ENCODE measurements at places on chromosomes 11 and 22. TPM values are rescaled to one million over a fixed set of nuclear protein-coding genes. Genes with fewer than 3 reads are reported as not detected.

LYVE1 gene
- not detected for total RNA-seq

ALDH3B2 gene
- 0.67 TPM for total RNA-seq

DNA sequence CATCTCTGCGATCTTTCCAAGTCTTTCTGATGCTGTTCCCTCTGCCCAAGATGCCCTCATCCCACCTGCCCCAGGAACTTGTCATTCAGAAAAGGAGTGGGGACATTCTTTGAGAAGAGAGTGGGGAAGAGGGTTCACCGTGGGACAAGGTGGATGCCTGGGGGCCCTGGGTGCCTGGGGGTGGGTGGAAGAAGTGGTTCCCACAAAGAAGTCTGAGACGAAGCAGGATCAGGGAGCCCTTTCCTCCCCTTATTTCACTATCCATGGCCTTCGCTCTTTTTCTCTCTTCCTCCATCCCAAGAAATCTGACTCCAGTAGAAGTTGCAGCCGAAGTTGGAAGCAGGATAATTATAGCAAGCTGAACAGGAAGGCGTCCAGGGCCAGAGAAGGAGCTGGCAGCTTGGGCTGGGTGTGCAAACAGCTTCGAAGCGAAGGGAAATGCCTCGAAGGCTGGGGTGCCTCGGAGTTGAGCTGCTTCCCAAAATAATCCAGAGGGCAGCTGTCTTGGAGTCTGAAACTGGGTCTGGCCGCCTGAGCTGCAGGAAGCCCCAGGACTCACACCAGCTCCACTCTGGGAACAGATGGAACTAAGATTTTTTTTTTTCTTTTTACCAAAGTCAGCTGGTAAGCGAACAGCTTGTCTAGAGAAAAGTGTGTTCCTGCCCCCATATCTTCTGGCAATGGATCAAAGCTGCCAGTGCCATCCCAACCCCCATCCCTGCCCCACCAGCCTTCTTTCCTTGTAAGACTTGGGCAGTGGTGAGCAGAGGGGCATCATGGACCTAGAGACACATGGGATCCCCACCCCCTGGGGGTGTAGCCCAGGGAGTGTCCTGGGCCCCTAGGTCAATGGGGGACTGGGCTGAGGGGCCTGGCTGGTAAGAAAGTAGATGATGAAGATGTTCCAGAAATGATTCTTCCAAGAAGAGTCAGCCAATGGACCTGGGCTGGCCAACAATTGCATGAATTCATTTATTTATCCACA lies 31.5 kb downstream of the PARVG start:
- no peak for DNase-seq

DNA sequence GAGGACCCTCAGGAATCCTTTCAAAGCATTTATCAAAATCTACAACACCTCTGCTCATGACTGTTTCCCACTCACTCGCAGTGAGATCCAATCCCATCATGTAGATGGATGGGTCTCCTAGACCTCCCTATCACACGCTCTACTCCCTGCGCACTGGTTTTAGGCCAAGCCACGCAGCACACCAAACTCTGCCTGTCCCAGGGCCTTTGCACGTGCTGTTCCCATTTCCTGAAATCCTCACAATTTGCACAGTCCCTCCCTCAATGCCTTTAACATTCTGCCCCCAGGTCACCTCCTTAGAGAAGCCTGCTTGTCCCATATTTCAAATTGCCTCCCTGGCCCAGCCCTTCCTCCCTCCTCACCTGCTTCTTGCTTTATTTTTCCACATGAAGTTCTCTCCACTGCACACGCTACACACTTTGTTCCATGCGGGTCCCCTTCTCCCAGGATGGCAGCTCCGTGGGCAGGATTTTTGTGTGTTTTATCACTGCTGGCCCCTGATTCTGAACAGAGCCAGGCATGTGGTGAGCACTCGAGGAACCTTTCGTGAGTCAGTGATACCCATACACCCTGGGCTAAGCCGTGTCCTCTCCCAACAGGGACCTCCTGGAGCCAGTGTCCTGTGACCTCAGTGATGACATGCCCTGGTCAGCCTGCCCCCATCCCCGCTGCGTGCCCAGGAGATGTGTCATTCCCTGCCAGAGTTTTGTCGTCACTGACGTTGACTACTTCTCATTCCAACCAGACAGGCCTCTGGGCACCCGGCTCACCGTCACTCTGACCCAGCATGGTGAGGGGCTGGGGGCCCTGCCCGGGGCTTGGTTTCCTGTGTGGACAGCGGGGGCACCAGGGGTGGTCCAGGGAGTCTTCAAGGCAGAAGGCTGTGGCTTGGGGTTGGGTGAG lies 12.2 kb downstream of the CSF2RB start:
- no peak for DNase-seq

GRCh38 chr11:128946648-128947047 lies 4.0 kb upstream of the TP53AIP1 start:
- DNase-seq, result no peak

- DNase-seq, result no peak
Measured at GRCh38 chr11:1461826-1462697, 24.5 kb downstream of the MOB2 start.

DNA sequence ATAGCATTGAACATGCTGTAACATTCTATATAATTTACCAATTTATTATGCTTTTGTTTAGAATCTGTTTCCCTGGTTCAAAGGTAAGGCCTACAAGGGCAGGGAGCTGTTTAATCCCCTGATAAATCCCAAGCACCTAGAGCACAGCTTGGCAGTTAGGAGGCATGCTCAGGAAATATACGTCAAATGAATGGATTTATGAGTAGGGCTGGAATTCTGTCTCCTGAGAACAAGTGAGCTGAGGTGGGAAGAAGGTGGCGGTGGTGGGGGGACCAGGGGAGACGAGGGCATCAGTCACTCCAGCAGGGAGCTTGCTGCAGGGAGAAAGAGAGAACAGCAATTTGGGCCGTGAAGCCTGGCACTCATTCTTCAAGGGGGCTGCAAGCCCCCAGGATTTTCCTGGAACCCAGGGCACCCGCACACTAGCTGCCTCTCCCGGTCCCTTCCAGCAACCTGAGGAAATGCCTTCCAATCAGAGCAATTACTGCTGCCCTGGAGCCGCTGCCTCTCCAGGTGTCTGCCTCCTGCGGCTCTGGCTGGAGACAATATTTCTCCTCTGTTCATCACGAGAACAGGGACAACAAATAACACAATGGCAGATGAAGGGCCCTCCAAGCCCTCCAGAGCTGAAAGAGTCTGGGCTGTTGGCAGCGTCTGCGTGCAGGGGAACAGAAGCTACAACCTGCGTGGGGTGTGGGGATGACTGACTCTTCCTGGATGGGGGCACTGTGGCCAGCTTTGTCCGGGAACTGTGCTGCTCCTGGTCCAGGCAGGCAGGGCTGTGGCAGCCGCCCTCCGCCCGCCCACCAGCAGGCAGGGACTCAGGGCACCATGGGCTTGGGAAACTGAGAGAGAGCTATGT lies 233.4 kb downstream of the ST3GAL4 start:
- no peak for DNase-seq

- no peak for DNase-seq
Measured at GRCh38 chr11:14347494-14347893, 11.5 kb downstream of the RRAS2 start.

DNA sequence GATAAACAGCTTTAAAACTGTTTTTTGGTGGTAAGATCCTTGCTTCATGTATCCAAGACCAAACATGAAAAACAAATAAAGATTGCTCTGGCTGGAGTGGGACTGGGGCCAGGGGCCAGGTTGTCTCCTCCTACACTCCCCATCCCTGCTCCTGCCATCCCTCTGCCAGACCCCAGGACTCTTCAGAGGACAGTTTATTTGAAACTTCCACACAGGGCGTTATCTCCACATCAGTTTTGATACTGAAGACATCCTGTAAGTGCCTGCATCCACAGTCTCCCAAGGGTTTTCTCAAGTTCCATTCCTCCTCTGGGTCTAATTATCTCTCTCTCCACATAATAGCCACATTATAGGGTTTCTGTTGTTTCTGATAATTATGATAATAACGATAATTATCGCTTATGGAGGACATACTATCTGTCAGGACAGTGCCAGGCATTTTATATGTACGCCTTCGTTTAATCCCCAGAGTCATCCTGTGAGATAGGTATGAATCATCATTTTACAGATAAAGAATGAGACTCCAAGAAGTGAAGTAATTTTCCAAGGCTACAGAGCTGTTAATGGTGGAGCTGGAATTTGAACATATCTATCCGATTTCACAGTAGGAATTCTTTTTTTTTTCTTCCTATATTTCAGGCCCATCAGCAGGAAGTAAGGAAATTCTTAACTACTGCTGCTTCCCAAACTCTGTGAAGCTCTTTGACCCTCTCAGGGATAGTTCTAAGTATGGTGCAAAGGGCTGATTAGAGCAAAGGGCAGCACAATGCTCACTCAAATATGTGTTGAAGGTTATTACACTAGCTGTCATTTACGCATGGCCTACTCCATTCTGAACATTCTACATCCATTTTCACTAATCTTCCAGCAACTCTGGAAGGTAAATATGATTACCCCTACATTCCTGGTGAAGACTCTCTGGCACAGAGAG lies 488.0 kb upstream of the CCDC90B start:
- DNase-seq, result no peak

GRCh38 chr22:20405291-20405930 lies 11.5 kb downstream of the ZNF74 start:
- DNase-seq, result no peak

DNA sequence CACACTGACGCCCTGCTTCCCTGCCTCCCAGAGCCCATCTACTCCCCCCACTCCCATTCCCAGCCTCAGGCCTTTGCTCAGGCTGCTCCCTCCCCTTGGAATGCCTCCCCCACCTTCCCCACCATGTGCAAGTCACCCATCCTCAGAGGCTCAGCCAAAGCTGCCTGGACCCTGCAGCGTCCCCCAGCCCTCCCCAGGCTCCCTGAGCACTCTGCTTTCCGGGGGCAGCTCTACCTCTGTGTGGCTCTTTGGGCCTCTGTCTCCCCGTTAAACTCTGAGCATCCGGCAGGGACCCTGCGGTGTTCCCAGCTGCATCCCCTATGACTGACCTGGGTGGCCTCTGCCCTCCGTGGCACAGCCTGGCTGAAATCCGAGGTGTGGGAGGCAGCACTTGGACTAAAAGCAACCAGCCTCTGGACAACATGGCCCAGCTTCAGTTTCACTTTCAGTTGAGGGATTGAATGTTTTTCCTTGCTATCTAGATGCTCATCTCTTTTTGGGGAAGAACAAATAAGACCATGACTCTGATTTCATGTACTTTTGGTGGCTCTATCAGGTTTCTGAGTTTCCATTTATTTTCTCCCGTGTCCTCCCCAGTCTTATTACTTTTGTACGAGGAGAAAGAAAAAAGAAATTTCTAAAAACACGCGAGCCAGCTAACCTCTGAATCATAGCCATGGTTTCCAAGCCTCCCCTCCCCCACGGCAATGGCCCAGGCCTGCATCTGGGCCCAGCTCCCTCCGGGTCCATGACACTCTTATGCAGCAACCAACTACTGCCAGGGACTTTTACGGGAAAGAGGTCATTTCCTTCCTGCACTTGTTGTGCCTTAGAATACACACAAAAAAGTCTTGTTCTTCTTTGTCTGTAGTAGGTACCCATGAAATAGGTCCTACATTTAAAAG lies 3.8 kb downstream of the APOL3 start:
- no peak for DNase-seq

DNA sequence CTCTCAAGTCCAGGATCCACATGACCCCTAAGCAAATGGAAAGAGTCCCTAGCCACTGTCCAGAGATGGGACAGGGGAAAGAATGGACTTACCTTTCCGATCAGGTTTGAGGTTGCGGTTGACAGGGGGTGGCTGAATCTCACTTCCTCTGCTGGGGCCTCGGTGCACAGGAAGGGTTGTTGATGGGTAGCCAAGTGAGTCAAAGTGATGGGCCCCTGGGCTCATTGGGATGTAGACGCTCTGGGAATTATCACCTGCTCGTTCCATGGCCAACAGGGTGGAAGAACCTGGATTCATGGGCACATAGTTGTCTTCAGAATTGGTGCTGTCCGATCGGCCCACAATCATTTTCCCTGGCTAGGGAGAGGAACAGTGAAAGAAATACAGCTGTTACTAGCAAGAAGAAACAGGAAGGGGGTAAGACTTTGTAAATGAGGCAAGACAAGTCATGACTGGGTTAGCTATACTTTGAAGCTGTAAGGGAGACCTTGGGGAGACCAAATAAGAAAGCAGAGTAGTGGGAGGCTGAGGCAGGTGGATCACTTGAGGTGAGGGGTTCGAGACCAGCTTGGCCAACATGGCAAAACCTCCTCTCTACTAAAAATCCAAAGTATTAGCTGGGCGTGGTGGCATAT lies 34.7 kb downstream of the USP35 start:
- DNase-seq, result no peak

DNA sequence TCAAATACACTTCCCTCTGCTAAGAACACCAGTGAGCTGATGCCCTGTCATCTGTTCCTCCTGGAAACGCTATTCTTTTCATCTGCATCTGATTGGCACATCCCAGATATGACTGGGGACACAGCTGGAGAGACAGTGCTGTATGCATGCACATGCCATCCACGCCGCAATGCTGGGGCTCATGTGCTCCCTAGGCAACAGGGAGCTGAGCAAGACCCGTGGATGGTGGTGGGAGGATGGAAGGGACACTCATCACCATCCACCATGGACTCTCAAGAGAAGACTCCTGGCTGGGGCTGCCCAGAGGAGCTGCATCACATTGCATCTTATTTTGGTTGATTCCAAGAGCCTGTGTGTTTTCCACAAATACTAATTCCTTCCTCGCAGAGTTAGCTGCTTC lies 534.9 kb downstream of the OPCML start:
- no peak for DNase-seq

DNA sequence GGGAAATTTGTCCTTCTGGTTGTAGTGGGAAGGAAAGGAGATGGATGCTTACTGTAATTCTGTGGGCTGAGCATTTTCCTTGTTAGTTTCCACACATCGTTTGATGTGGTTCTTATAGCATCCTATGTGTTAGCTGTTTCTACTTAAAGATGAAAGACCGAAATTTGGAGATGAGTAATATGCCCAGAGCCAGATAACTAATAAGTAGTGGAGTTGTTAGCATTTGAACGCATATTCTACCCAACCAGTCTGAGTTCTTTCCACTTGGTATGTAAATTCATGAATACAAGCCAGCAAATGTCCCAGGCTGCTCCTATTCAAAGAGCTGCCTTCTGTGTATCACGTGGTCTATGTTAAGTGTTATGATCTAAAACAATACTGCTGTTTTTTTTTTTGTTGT lies 14.6 kb downstream of the SPECC1L start:
- no peak for DNase-seq

Measured in progenitor cell of endocrine pancreas (in vitro differentiated cells).